LHCN-M2 (cell line): ENCODE measurements at places on chromosomes 12 and 14.
A peak's percentile ranks its signal among the peaks of the same experiment; 100 is the strongest.

GRCh38 chr12:105047308-105047707, 37.0 kb downstream of the ALDH1L2 start:
- DNase-seq, result no peak

GRCh38 chr14:99821519-99822508, 28.6 kb downstream of the EML1 start:
- DNase-seq, result peak; percentile 70

- DNase-seq, result no peak
Observed at GRCh38 chr14:51677738-51678137, 26.0 kb downstream of the FRMD6 start.

GRCh38 chr12:58177366-58177765, 236.0 kb downstream of the ATP23 start:
- no peak for DNase-seq

GRCh38 chr12:97568336-97569180, 106.0 kb downstream of the RMST start:
- DNase-seq, result no peak

DNA sequence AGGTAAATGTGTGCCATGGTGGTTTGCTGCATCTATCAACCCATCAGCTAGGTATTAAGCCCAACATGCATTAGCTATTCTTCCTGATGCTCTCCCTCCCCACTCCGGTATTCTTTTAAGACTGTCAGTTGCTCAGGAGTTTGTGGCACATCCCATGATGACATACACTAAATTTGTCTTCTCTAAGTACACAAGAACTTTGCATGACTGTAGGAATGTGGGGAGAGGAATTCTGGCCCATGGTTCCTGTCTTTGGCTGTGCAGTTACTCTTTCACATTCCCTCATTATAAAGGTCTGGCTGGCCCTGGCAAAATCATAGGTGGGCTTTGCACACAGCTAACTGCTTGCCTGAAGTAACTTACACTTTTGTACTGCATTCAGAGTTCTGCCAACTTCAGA, 30.3 kb downstream of the HMGA2 start:
- no peak for DNase-seq
